ENCODE measurements at places on chromosomes 5 and 9.

- no peak for DNase-seq
Observed at GRCh38 chr5:158644301-158644700, 455.4 kb downstream of the EBF1 start.

- DNase-seq, result no peak
Observed at GRCh38 chr5:140882591-140882899, 621 bp downstream of the PCDHA13 start.

DNA sequence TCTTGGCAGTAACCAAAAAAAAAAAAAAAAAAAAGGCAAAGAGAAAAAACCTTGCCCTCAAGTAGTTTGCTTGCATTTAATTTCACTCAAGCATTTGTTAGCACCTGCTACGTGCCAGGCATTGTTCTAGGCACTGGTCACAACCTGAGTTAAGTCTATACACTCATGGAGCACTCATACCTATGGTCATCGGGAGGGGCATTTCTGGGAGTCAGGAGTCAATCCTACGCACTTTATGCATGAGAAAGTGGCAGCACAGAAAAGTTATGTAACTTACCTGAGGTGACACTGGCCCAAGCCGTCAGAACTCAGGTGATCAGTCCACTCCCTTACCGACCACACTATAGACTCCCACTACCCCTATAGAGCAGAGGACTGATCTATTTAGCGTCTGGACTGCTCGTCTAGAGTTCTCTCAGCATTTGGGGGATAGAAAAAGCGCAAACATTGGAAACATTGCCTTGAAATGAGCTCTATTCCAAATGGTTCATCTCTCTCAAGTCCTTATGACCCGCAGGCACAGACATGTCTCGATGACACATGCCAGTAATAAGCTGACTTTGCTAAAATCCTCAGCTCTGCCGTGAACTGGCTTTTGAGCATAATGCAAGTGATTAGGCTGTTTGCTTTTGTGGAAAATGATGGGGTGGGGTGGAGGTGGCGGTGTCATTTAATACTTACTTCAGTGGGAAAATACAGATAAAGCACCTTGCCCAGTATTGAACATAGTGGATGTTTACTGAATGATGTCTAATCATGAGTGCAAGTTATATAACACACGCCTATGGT lies 160.2 kb downstream of the ARHGEF28 start:
- no peak for DNase-seq

DNA sequence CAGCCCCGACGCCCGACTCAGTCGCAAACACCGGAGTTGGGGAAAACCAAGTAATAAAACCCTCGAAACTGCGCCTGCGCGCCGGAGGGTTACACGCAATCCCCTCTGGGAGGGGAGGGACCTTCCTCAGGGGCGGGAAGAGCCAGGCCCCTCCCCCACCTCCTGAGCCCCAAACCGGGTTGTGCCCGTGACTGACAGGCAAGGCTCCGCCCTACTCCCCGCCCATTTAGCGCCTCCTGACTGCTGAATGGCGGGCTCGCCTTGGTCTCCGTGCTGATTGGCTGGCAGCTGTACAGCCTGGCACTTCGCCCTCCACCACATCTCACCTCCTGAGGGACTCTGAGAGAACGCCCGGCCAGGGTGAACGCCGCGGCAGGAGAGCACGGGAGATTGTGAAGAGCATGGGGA lies at the start of gene PRDM9:
TSS of gene PRDM9 (plus strand) at position 332 of the 408 bp plus-strand sequence. CDS start 1,425 bp downstream, outside the sequence.
- DNase-seq, result no peak

- DNase-seq, result no peak
Observed at GRCh38 chr9:108339251-108339650, 516.5 kb downstream of the ACTL7B start.

GRCh38 chr5:145510324-145510723 lies 324.8 kb downstream of the PRELID2 start:
- no peak for DNase-seq

DNA sequence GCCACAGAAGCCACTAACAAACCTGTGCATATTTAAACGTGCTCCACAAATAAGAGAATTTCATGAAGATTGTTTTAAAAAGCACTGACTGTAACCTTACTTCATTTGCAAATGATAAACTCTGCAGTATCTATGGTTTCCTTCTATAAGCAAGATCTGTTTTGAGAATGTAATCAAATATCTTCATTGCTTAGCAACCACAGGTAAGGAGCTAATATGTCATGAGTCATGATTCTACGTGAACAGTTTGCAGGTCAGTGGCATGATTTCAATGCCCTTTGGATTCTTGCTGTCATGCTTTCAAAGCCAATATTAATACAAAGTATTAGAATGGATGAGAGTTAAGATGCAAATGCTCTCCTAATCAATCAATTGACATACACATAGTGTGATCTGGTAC lies 325.0 kb downstream of the EDIL3 start:
- DNase-seq, result no peak
